Astrocyte (in vitro differentiated cells and primary cell): ENCODE measurements at places on chromosomes 1 and 21. TPM values are rescaled to one million over a fixed set of nuclear protein-coding genes. Genes with fewer than 3 reads are reported as not detected.

DNA sequence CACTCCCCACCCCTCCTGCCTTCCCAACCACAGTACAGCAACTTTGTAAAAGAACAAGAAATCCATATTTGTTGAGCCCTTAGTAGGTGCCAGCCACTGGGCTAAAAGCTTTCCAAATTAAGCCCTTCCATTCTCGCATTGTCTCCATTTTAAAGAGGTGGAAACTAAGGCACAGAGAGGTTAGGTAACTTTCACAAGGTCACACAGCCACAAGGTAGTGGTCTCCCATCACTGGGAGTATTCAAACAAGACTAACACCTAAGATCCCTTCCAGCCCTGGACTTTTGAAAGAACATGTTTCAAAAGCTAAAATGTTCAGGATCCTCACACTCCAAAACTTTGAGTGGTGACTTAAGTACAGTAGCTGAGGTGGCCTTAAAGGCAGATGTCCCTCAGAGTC is 3.2 kb downstream of the SDC3 start:
- no peak for DNase-seq

DNA sequence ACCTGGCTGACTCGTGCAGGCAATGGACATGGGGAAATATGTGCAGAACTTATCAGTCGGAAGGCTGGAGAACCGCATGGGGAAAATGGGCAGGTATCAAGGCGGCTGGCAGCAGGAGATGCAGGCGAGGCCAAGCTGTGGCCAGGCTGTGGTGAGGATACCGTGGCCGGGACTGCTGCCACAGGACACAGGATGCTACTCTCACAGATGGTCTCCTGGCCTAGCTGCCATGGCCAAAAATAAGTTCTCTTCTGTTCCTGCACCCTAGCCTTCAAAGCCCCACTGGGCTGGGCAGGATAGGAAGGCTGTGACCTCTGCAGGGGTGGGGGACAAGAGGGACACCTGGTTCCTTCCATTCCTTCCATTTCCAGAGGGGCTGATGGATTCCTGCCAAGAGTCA is 26.4 kb downstream of the TEX35 start:
- no peak for DNase-seq

DNA sequence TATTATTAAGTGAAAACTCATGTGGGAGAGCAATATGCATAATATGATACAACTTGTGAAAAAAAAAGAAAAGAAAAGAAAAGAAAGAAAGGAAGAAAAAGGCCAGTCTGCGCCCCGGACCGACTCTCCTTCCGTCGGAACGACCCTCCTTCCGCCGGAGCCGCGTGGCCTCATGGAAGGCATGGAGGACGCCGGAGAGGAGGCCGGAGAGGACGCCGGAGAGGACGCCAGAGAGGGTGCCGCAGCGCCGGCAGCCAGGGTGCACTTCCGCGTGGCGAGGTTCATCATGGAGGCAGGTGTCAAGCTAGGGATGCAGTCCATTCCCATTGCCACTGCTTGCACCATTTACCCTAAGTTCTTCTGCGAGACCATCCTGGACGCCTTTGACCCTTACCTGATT is 185.9 kb downstream of the NR5A2 start:
- DNase-seq = no peak

DNA sequence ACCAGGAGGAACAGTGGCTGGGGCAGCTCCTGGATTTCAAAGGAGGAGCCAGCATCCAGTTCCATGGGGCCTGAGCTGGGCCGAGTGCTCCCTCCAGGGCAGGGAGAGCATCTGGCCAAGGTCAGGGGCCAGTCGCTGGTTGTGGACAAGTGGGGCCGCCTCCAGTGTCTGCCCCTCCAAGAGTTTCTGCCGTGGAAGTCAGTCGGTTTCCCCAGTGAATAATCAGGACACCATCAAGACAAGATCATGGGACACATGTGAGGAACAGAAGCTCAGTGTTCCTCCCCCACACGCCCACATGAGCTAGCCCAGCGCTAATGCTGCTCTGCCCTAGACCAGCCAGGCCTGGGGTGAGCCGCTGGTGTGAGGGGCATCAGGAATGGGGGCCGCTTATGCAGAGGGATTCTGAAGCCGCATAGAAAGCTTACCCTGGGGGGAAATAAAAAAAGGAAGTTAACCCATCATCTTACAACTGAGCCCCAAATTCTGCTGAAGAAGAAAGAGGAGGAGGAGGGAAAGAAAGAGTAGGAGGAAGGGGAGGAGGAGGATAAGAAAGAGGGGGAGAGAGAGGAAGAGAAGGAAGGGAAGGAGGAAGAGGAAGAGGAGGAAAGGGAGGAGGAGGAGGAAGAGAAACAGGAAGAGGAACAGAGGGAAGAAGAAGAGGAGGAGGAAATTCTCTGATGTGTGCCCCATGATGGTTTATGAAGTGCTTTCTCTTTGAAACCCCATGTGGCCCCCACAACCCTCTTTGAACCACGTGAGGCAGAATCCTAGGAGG is 198.4 kb downstream of the MATN1 start:
- no peak for DNase-seq

DNA sequence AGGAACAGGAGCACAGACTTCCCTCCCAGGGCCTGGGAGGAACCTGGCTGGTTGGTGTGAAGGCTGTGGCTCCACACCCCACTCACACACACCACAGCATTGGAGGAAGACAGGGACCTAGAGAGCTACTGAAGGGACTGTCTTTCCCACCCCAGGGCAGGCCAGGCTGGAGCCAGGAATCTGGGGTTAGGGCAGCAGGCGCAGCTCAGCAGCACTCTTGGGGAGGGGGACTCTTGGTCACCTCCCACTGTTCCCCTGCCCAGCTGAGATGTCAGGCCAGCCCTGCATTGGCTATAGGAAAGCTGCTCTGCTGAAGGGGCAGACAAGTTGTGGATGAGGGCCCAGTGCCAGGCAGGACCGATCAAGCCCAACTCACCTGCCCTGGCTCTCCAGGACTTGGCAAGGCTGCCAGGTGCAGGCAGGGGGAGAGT is 1.6 kb upstream of the PLEKHA6 start:
- no peak for DNase-seq

GRCh38 chr1:113459279-113459678 is 69.0 kb downstream of the MAGI3 start:
- no peak for DNase-seq

DNA sequence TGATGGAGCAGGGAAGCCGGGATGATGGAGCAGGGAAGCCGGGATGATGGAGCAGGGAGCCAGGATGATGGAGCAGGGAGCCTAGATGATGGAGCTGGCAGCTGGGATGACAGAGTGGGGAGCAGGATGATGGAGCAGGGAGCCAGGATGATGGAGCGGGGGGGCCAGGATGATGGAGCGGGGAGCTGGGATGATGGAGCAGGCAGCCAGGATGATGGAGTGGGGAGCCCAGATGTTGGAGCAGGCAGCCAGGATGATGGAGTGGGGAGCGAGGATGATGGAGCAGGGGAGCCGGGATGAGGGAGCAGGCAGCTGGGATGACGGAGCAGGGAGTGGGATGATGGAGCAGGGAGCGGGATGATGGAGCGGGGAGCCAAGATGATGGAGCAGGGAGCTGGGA is 16.0 kb downstream of the GALNT2 start:
- no peak for DNase-seq

DNA sequence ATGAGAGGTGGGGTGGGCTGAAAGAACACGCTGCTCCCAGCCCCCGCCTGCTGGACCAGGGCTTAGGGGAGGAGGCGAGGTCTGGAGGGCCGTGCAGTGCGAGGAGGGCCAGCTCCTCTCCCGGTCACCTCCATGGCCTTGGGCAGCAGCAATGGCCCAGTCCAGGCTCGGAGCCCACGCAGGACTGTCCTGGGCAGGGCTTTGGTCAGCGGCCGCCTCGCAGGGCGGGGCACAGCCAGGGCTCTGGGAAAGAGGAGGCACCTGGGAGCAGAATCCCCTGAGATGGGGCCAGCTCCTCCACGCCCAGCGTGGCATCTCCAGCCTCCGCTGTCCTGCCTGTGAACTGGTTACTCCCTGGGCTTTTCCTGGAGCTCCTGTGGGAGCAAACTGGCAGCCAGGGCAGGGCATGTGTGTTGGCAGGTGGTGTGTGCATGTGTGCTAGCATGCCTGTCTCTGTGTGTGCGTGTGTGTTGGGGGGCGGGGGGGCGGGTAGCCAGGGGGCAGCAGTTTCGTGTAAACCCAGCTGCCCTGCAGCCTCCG is 27.4 kb downstream of the ARHGEF16 start:
- no peak for DNase-seq

DNA sequence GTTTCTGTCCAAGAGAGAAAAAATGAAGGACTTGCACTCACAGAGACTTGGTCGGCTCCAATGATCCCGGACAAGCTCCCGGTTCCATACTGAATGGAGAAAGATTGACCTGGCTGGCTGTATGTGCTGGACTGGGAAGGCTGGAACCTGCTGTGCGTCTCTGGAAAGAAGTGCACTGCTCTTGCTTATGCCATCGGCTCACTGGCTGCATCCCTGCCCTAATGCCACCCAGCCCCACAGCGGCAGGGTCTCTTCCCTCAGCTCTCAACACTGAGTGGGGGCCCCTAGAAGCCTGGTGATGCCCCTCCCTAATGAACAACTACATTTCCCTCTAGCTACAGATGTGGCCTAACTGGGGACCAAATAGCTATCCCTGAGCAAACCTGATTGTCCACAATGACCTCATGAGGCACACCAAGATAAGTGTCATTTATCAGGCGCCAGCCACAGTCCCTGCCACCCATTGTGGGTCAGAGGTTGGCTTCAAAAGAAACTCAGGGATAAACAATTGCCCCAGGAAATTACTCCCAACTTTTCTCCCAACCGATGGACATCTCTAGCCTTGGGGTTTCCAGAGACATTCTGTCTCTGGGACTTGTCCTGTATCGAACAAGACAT is 2.6 kb downstream of the CTSE start:
- no peak for DNase-seq

- no peak for DNase-seq
Measured at GRCh38 chr1:200775850-200776249, 37.2 kb downstream of the CAMSAP2 start.

DNA sequence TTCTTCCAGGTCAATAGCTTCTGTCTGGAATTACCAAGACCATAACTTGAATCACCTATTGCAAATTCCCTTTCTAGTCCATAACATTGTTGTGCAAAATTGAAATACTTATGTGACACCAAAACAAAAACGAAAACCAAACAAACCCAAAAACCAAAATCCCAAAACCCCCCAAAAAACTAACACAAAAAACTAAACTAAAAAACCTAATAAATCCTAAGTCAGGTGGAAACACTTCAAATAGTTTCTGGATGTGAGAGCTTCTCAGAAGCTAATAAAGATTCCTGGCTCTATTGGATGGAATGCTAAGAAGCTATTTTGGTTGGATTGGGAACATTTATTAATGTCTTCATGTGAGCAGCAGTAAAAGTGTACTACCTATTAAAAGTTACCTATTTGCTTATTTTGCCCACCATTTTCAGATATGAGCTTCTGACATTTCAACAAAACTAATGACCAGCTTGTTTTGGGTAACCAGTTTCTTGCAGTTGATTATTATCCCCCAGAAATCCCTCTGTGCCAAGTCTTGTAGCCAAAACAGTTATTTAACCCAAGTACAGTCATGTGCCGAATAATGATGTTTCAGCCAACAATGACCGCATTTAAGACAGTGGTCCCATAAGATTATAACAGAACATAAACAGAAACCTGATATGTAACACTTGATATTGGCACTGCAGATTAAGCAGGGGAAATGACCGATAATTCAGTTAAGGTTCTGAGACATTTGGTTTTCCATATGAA is 76.4 kb downstream of the LTN1 start:
- no peak for DNase-seq

- peak; percentile 91 for DNase-seq
Measured at GRCh38 chr1:52707927-52708655, 9.9 kb upstream of the COA7 start.

The C8B gene
- not detected in 2 replicates for total RNA-seq

The LYPD8 gene
- not detected in 2 replicates for total RNA-seq

The RGS1 gene
- total RNA-seq = not detected in 2 replicates

The SLC22A15 gene
- 10.3 and 12.0 TPM in 2 replicates for total RNA-seq

The SEMA4A gene
- total RNA-seq = 0.66 and 1.1 TPM in 2 replicates
